ENCODE measurements at places on chromosomes 16 and 17.
A peak's percentile ranks its signal among the peaks of the same experiment; 100 is the strongest.

DNA sequence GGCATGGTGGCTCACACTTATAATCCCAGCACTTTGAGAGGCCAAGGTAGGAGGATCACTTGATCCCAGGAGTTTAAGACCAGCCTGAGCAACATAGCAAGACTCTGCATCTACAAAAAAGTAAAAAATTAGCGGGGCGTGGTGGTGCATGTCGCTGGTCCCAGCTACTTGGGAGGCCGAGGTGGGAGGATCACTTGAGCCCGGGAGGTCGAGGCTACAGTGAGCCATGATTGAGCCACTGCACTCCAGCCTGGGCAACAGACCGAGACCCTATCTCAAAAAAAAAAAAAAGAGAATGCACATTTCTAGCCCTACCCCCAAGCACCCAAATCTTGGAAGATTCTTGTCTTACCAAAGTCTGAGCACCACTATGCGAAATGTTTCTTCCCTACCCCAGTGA lies 15.6 kb upstream of the RHOT1 start:
- DNase-seq = no peak

DNA sequence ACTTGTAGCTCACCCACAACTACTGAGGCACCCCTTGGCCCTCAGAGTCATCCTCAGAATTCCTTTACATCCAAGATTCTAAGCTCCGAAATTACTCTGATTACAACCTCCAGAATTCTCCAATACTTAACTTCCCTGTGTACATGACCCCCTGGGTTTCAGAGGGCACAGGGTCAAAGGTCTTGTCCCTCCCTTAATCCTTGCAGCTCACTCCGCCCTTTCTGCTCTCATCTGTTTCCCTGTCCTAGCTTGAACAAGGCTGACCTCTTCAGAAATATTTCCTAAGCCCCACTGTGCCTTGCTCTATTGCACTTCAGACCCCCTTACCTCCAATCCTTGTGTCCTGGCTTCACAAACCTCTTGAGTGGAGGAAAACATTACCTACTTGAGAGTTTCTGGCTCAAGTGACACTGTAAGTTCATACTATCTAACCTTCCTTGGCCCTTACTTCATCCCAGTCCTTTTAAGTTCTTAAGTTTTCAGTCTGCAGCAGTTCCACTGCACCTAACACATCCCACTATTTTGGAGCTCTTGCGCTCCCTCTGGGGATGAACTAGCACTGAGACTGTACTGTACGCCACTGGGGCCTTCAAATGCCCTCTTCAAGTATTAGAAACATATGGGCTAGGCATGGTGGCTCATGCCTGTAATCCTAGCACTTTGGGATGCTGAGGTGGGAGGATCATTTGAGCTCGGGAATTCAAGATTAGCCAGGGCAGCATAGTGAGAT lies 6.2 kb downstream of the N4BP1 start:
- DNase-seq = no peak

GRCh38 chr16:47574091-47575054 lies 113.2 kb downstream of the PHKB start:
- peak; percentile 20 for DNase-seq

DNA sequence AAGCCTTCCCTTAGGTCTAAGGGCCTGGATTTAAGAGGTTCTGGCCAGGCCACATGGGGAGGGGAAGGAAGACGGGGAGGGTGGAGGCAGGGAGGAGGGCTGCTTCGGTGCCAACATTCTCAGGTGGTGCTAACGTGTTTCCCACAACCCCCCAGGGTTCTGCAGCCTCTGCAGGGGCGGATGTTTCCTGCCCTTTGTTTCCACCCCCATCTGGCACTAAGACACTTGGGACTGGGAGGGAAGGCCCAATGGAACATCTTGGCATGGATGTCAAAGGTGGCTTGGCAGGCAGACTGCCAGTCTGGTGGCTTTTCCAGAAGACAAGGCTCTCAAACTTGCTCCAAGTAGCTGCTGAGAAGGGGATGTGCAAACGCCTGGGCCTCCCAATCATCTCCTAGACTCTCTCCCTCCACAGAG lies 12.7 kb downstream of the HIC1 start:
- DNase-seq = peak; percentile 27

- no peak for DNase-seq
Observed at GRCh38 chr16:84555418-84556196, 51.1 kb upstream of the MEAK7 start.

- DNase-seq = peak; percentile 32
Observed at GRCh38 chr17:32136856-32137255, 5.4 kb upstream of the RHOT1 start.

Measured in DND-41 (cell line).